ENCODE measurements at places on chromosomes 11 and 22.

DNA sequence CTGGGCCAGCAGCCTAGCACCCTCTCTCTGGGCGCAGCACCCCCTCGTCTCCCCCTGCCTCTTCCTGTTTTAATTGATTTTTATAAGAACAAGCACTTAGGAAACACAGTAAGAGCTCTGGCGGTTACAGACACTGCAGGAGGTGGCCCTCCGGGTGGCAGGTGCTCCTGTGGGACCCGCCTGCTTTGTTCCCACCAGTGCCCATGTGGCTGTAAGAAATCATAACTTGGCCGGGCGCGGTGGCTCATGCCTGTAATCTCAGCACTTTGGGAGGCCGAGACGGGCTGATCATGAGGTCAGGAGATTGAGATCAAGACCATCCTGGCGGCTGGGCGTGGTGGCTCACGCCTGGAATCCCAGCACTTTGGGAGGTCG, 18.4 kb downstream of the TSPAN4 start:
- no peak for DNase-seq

GRCh38 chr11:111532365-111532709, 8.2 kb upstream of the LAYN start:
- no peak for DNase-seq

- DNase-seq = no peak
Measured at GRCh38 chr11:74235121-74235520, 64.0 kb downstream of the PPME1 start.

GRCh38 chr11:4748438-4748837, 21.3 kb downstream of the OR51F1 start:
- DNase-seq = peak; percentile 56

- no peak for DNase-seq
Measured at GRCh38 chr11:61908730-61909316, 8.5 kb downstream of the RAB3IL1 start.

GRCh38 chr11:59221441-59221840, 8.7 kb upstream of the MPEG1 start:
- DNase-seq = peak; percentile 88

DNA sequence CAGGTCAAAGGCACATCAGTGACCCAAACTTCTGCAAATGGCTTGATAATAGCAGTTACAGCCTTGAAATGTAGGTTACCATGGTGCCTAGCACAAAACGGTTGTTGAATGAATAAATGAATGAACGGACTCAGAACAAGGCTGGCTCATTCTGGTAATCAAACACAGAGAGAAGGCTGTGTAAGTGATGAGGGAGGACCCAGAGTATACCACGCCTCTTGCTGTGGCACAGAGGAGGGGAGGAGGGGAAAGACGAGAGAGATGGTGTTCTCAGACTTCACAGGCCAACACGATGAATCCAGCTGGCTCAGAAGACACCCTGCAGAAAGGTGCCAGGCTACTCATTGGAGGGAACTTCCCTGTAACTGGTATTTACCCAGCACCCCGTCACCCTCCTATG, 38.3 kb downstream of the PC start:
- DNase-seq = no peak

- DNase-seq = no peak
Measured at GRCh38 chr11:117925198-117925925, 3.8 kb downstream of the TMPRSS13 start.

DNA sequence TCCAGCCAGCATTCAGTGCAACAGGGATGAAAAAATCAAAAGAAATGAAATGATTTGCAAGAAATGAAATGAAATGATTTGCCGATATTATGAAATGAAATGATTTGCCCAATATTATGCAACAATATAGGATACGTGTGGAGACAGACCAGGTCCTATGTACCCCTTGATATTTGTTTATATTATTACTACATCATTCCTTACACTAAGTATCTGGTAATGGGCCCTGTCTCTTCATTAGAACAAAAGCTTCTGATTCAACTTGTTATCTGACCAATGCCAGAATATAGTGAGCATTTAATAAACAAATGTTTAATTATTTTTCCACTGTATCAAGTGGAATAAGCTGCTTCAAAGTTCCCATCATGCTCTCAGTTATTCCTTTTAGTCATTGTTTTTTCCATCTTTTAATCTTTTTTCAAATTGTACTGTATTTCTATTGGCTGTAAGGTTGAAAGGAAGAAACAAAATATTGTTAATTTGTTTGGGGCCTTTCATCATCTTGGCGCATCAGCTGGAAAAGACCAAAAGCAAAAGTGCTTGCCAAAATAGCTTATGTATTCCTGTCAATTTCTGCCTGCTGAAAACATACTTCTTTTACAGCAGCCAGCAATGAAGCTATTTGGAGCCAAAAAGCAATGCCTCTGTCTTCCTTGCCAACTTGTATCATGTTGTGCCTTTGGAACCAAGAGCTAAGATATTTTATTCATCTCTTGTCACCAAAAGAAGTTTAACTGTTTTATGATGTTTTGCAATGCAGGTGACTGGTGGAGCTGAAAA, 2314.9 kb downstream of the LRRC4C start:
- no peak for DNase-seq

- DNase-seq = peak; percentile 57
Measured at GRCh38 chr11:89405629-89406028, 85.5 kb downstream of the NOX4 start.

DNA sequence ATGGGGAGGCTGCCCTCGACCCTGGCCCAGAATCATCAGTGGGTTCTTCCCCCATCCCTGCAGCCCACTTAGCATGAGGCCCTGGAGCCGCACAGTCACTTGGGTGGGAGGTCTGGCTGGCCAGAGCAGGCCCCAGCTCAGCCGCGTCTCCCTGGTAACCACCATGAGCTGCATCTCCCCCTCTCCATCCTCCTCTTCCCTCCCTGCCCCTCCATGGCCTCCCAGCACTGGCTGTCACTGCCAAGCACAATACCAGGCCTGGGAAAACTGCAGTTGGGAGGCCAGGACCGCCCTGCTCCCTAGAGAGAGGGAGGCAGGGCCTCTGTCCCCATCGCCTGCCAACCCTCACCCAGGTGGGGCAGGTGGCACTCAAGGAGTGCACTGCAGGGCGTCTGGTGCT, 8.0 kb downstream of the CSDC2 start:
- no peak for DNase-seq

GRCh38 chr22:31291481-31292235, 630 bp downstream of the PIK3IP1 start:
- DNase-seq = peak; percentile 54

GRCh38 chr22:35475545-35475944, 65.1 kb upstream of the RASD2 start:
- DNase-seq = no peak

- DNase-seq = peak; percentile 75
Measured at GRCh38 chr11:101458161-101458560, 125.6 kb downstream of the TRPC6 start.

GRCh38 chr11:63530021-63530420, 6.6 kb upstream of the PLAAT4 start:
- no peak for DNase-seq

GRCh38 chr11:4881188-4881587, 512 bp upstream of the OR51T1 start:
- DNase-seq = peak; percentile 34

DNA sequence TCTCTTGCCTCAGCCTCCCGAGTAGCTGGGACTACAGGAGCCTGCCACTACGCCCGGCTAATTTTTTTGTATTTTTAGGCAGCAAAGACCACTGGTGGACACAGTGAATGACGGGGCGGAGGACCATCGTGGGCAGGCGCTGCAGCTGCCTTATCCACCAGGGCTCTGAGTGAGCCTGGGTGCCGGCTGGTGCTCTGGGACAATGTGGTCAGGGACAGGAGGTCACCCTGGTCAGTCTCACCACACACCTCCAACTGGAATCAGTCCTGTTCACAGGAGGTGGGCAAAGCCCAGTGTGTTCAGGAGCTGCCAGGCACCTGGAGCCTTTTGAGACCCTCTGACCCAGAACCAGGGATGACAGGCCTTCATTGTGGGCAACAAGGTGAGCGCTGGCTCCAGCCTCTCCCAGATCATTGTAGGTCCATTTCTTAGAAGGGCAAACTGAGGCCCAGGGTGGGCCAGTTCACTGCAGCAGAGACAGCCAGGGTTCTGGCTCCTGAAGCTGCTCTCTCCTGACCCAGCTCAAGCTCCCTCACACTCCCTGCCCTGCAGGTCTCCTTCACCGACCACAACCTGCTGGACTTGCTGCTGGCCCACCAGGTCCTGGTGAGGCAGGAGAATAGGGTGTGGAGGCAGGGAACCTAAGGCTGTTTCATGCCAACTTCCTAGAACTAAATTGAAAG, 15.7 kb upstream of the CABP2 start:
- DNase-seq = no peak
